ENCODE measurements at places on chromosomes 13 and 19. TPM values are rescaled to one million over a fixed set of nuclear protein-coding genes. Genes with fewer than 3 reads are reported as not detected.

The NLRP11 gene
- total RNA-seq, result not detected

The SIGLEC12 gene
- total RNA-seq, result not detected

The ZNF765 gene
- total RNA-seq, result 12.1 TPM

The CEACAM8 gene
- not detected for total RNA-seq

The NDUFA13 gene
- total RNA-seq, result 416 TPM

The HAUS5 gene
- 16.2 TPM for total RNA-seq

The THOP1 gene
- 43.7 TPM for total RNA-seq

The CYP2F1 gene
- total RNA-seq, result not detected

The NCR1 gene
- not detected for total RNA-seq

The STX10 gene
- total RNA-seq, result 67.8 TPM

The ERVV-1 gene
- not detected for total RNA-seq

The C5AR2 gene
- 0.42 TPM for total RNA-seq

The KIR3DL3 gene
- total RNA-seq, result not detected

Data from adrenal gland (tissue), 19 donors.